Foreskin keratinocyte (primary cell): ENCODE measurements at places on chromosomes 5 and 9. TPM values are rescaled to one million over a fixed set of nuclear protein-coding genes. Genes with fewer than 3 reads are reported as not detected.
A peak's percentile ranks its signal among the peaks of the same experiment; 100 is the strongest.

GRCh38 chr5:6585168-6585567 lies 47.7 kb downstream of the NSUN2 start:
- DNase-seq: no peak

The CNOT8 gene
- total RNA-seq: 32.4 and 34.2 TPM in 2 replicates

GRCh38 chr5:74433255-74433895 lies 207.2 kb downstream of the ENC1 start:
- peak; percentile 97 for DNase-seq

DNA sequence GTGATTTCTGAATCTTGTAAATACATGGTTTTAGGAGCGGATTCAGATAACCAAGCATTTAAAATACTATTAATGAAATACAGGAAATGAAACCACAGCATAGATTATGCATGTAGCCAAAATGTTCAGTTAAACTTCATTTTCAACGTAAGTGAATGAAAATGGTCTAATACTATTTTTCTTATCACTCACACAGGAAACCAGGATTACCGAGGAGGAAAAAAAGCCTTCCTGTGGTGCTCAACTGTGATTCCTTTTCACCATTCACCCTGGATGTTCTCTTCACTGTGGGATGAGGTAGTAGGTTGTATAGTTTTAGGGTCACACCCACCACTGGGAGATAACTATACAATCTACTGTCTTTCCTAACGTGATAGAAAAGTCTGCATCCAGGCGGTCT lies 83.4 kb upstream of the ZNF169 start:
- DNase-seq: no peak

- DNase-seq: no peak
These were observed 1021.9 kb downstream of the CDH12 start for GRCh38 chr5:21831145-21831787.

The AFAP1L1 gene
- 16.5 and 16.6 TPM in 2 replicates for total RNA-seq

- DNase-seq: no peak
These were observed 218.5 kb upstream of the SLC30A5 start for GRCh38 chr5:68875351-68875750.

The CDKN2A gene
- total RNA-seq: 4.9 and 12.8 TPM in 2 replicates

The SPIN1 gene
- total RNA-seq: 62.4 and 65.4 TPM in 2 replicates
